ENCODE measurements at places on chromosomes 7 and 10.

- no peak for DNase-seq
Observed at GRCh38 chr10:49323896-49324270, 24.9 kb downstream of the C10orf71 start.

DNA sequence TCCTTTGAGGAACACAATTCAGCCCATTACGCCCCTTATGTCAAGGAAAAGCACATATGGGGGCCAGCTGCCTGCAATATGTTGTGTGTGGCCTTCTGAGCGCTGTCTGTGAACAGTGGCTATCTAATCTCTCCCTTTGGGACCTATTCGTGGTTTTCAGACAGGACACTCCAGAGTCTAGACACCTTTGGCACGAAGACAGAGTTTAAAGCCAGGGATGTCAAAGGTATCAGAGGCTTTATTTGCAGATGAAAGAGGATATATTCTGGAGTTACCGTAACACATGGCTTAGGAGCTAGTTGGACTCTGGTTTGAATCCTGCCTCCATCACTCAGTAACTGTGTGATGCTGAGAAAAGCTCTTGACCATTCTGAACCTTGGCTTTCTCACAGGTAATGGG is 14.8 kb upstream of the EEPD1 start:
- DNase-seq: no peak

GRCh38 chr10:107984149-107984548 is 819.6 kb upstream of the SORCS1 start:
- no peak for DNase-seq

- no peak for DNase-seq
Observed at GRCh38 chr7:151115121-151115835, 29.0 kb downstream of the AGAP3 start.

GRCh38 chr10:130127364-130128061 is 8.7 kb upstream of the GLRX3 start:
- peak; percentile 7 for DNase-seq

- no peak for DNase-seq
Observed at GRCh38 chr10:113139699-113140098, 189.7 kb downstream of the TCF7L2 start.

DNA sequence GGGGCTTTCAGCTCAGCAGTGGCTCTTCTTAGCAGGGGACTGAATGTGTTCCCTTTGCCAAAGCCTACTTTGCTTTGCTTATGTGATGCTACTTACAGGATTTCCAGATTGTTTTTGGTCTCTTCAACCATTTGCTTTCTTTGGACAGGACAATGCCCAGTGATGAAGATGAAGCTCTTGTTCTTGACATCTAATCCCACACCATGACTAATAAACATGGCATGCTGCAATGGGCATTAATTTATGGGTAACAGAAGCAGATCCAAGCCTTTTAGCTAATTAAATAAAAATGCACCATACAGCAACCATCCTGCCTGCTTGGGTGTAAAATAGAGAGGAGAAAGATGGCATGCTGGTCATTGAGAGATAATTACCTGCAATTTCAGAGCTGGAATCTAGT is 175.5 kb upstream of the ITGB1 start:
- DNase-seq: no peak

- no peak for DNase-seq
Observed at GRCh38 chr10:85916286-85916685, 450.3 kb downstream of the GRID1 start.

GRCh38 chr7:144830024-144830785 is 5.6 kb downstream of the TPK1 start:
- DNase-seq: no peak

DNA sequence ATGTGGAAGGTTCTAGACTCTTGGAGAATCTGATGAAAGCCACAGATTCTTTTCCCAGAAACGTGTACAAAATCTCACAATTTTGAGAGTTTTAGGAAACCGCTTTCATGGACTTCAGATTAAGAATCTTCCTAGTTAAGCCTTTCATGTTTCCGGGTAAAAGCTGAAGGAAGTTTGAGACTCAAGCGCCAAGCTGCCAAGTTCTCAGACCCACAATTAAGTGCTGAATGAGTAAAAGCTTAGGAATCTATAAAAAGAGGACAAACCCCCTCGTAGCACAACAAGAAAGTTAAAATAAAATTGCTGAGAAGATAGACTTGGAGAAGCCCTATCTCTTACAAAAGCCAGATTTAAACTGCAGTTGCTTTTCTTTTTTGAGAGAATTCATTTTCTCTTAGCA is 99.6 kb downstream of the ST8SIA6 start:
- no peak for DNase-seq

All from activated CD4-positive, CD25-positive, alpha-beta regulatory T cell (primary cell).